Esophagus muscularis mucosa (tissue), 4 donors: ENCODE measurements at places on chromosomes 3 and 15.

- no peaks in the 10 kb centered on the region for H3K36me3 ChIP-seq
- no peak for DNase-seq
- no peaks in the 10 kb centered on the region for H3K4me1 ChIP-seq
- H3K4me3 ChIP-seq, result no peak overlapping the region
- H3K27me3 ChIP-seq, result no peaks in the 10 kb centered on the region
Measured at GRCh38 chr3:89455240-89455639, 347.8 kb downstream of the EPHA3 start.

DNA sequence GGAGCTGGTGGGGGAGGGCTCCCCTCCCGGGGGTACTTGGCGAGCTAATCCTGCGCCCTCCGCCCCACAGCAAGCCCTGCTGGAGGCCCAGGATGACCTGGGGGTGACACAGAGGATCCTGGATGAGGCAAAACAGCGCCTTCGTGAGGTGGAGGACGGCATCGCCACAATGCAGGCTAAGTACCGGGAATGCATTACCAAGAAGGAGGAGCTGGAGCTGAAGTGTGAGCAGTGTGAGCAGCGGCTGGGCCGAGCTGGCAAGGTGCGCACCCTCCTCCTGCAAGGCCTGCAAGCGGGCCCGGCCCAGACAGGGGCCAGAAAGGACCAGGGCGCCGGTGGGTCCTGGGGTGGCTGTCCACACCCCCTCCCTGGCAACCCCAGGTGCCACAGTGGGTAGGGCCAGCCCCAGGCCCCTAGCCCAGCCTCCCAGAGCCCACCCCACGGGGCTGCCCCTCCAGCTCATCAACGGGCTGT, 56.5 kb downstream of the SEMA3G start:
- no peaks in the 10 kb centered on the region for H3K4me1 ChIP-seq
- H3K4me3 ChIP-seq, result no peak overlapping the region
- no peak overlapping the region for H3K27ac ChIP-seq
- H3K27me3 ChIP-seq, result no peaks in the 10 kb centered on the region

DNA sequence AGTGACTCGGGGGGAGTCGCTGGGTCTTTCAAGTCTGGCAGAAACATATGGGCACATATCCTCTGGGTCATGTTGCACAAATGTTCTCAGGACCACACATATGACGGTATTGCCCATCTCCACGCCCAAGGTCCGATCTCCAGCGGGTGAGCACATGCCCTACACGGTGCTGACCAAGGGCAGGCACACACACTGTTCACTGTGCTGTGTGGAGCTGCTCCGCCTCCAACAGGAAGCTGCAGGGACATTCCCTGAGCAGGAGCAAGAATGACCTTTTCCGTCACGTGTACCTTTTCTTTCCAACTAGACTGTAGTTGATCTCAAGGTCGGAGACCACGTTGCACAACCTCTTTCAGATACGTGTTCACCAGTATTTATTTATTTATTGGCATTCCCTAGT, 41.7 kb upstream of the B3GNT5 start:
- H3K4me1 ChIP-seq, result no peaks in the 10 kb centered on the region
- H3K27ac ChIP-seq, result no peak overlapping the region
- no peak overlapping the region for H3K4me3 ChIP-seq
- H3K36me3 ChIP-seq, result no peaks in the 10 kb centered on the region
- H3K27me3 ChIP-seq, result no peaks in the 10 kb centered on the region
- DNase-seq, result no peak

DNA sequence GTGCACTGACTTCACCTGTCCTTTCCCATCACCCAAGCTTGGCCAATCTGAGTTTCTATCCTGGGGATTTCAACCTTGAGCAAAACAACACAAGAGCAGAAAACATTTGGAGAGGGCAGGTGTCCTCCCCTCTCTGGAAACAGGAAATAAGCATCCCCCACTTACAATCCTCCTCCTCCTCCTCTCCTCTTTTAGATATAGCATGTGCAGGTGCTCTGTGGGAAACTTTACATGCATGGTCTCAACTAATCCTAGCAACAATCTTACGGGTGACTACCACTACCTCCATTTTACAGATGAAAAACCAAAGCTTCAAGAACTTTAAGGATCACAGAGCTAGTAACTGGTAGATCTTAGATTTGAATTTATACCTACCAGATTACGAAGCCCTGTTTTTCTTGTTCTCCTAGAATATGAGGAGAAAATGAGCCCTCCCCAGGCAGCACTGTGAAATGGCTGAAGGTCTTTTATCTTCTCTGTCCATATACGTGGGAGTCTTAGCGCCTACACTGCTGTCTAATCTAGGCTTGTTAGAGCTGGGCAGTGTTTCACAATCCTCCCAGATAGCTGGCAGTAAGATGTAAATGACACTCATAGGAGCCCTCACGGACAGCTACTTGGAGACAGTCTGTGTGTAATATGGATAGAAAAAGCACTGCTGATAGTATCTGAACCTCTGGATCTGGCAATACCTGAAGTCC, 301.2 kb upstream of the PROK2 start:
- DNase-seq, result no peak
- H3K4me1 ChIP-seq, result peaks cover 4% of the 10 kb centered on the region
- no peak overlapping the region for H3K27ac ChIP-seq
- no peak overlapping the region for H3K4me3 ChIP-seq
- H3K27me3 ChIP-seq, result no peaks in the 10 kb centered on the region

DNA sequence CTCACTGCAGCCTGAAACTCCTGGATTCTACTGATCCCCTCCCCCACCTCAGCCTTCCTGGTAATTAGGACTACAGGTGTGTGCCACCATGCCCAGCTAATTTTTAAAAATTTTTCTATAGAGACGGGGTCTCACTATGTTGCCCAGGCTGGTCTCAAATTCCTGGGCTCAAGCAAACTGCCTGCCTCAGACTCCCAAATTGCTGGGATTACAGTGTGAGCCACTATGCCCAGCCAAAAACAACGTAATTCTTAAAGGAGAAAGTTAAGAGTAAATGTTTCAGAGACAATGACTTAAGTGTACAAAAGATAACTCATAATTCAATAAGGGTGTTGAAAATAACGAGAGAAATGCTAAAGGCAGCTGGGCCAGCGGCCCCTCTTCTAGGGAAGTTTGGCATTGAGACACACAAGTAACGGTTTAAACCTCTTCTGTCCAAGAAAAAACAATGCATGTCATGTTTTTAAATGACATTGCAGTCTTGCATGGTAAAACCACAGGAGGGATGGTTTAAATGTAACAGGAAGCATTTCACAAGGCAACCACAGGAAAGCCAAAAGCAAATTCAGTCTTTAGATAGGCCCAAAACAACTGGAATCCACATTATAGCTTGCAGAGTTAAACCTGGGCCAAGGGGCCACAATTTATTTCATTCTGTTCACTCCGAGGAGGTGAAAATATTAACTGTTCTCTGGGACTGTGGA, 5.1 kb downstream of the PROK2 start:
- H3K4me3 ChIP-seq, result no peak overlapping the region
- H3K36me3 ChIP-seq, result no peaks in the 10 kb centered on the region
- peaks cover 93% of the 10 kb centered on the region for H3K27me3 ChIP-seq
- peak; percentile 64 for DNase-seq

GRCh38 chr3:135633078-135633477, 332.4 kb upstream of the PPP2R3A start:
- no peak overlapping the region for H3K4me3 ChIP-seq
- H3K4me1 ChIP-seq, result no peaks in the 10 kb centered on the region
- no peaks in the 10 kb centered on the region for H3K27me3 ChIP-seq
- H3K36me3 ChIP-seq, result no peaks in the 10 kb centered on the region

- H3K27me3 ChIP-seq, result no peaks in the 10 kb centered on the region
- no peak for DNase-seq
- H3K27ac ChIP-seq, result no peak overlapping the region
- no peaks in the 10 kb centered on the region for H3K36me3 ChIP-seq
Measured at GRCh38 chr15:58110999-58111717, 27.0 kb upstream of the AQP9 start.

- DNase-seq, result no peak
- H3K27ac ChIP-seq, result peak overlapping the region; percentile 98
- H3K36me3 ChIP-seq, result no peaks in the 10 kb centered on the region
- peak overlapping the region; percentile 79 for H3K4me3 ChIP-seq
- no peaks in the 10 kb centered on the region for H3K27me3 ChIP-seq
Measured at GRCh38 chr3:187746442-187747281, 1.4 kb upstream of the BCL6 start.

GRCh38 chr15:94186770-94187331, 44.5 kb upstream of the MCTP2 start:
- H3K4me3 ChIP-seq, result no peak overlapping the region
- H3K36me3 ChIP-seq, result no peaks in the 10 kb centered on the region
- H3K27me3 ChIP-seq, result no peaks in the 10 kb centered on the region
- no peak for DNase-seq

GRCh38 chr15:39976291-39977274, 42.7 kb downstream of the EIF2AK4 start:
- peak overlapping the region; percentile 61 for H3K4me3 ChIP-seq
- H3K36me3 ChIP-seq, result peaks cover 24% of the 10 kb centered on the region
- H3K4me1 ChIP-seq, result peaks cover 10% of the 10 kb centered on the region
- H3K27ac ChIP-seq, result peak overlapping the region; percentile 73
- no peak for DNase-seq
- H3K27me3 ChIP-seq, result no peaks in the 10 kb centered on the region

DNA sequence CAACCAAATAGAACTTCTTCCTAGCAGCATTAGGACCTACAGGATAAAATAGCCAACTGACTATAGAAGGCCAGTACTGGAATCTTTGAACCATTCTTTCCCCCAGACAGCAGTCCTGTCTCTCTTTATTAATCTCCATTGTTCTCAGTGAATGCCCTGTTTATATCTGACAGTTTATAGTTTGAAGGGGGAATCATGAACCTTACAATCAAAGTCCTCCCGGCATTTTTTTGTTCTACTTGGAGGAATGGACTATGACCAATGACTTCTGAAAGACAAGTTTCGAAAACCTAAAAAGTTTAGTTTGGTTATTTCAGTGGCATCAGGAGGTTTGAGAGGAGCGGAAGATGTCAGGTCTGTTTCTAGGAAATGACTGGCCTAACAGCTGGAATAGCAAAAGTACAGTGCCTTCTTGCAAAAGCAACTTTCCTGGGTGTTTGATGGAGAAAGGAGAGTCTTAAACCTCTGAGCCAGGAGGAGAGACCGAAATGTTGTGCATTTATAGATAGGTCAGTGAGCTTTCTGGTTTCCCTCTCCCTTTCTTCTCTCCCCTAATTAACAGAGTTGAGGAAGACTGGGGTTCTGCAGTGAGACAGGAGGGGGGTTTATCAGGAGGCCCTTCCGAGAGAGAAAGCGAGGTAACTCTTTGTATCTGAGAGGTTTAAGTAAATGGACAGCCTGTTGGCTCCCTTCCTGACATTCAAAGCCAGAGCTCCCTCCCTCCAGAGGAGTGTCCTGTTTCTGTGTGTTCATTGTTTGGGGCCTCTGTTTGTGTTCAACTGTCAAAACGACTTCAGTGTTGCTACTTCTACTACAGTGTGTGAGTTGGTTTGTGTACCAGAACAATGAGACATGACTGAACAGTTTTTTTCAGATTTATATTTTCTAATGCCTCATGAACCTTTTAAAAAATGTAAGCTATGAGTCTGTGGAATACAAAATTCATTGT, 383.0 kb upstream of the RARB start:
- H3K4me1 ChIP-seq, result peaks cover 33% of the 10 kb centered on the region
- peak overlapping the region; percentile 43 for H3K27ac ChIP-seq
- H3K27me3 ChIP-seq, result no peaks in the 10 kb centered on the region
- H3K4me3 ChIP-seq, result no peak overlapping the region
- no peaks in the 10 kb centered on the region for H3K36me3 ChIP-seq

- no peak for DNase-seq
- H3K27me3 ChIP-seq, result no peaks in the 10 kb centered on the region
- H3K27ac ChIP-seq, result no peak overlapping the region
- no peak overlapping the region for H3K4me3 ChIP-seq
- no peaks in the 10 kb centered on the region for H3K4me1 ChIP-seq
Measured at GRCh38 chr3:166453478-166453877, 616.3 kb upstream of the BCHE start.

- no peaks in the 10 kb centered on the region for H3K27me3 ChIP-seq
- no peak overlapping the region for H3K27ac ChIP-seq
- DNase-seq, result no peak
- H3K4me1 ChIP-seq, result peaks cover 5% of the 10 kb centered on the region
Measured at GRCh38 chr3:63990733-63991132, 32.6 kb downstream of the PSMD6 start.

DNA sequence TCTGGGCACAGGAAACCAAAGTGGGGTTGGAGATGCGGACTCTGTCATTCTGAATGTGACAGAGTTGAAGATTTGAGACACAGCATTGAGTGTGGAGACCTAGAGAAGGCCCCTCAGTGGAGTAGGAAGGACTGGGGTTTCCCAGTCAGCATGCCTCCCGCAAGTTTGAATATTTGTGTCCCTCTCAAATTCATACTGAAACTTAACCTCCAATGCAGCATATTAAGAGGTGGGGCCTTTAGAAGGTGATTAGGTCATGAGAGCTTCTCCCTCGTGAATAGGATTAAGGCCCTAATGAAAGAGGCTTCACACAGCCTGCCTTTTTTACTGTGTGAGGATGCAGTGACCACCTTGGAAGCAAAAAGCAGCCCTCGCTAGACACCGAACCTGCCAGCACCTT, 8.0 kb downstream of the HDDC3 start:
- peaks cover 12% of the 10 kb centered on the region for H3K36me3 ChIP-seq
- no peak overlapping the region for H3K27ac ChIP-seq
- H3K4me1 ChIP-seq, result peaks cover 4% of the 10 kb centered on the region
- no peaks in the 10 kb centered on the region for H3K27me3 ChIP-seq

GRCh38 chr3:123719862-123720453, 135.1 kb upstream of the HACD2 start:
- no peaks in the 10 kb centered on the region for H3K27me3 ChIP-seq
- H3K4me3 ChIP-seq, result no peak overlapping the region
- peak overlapping the region; percentile 86 for H3K27ac ChIP-seq
- H3K36me3 ChIP-seq, result no peaks in the 10 kb centered on the region

- H3K4me3 ChIP-seq, result no peak overlapping the region
- no peaks in the 10 kb centered on the region for H3K27me3 ChIP-seq
- no peaks in the 10 kb centered on the region for H3K36me3 ChIP-seq
- H3K27ac ChIP-seq, result no peak overlapping the region
Measured at GRCh38 chr15:36742696-36743095, 163.3 kb downstream of the CDIN1 start.

- peaks cover 7% of the 10 kb centered on the region for H3K36me3 ChIP-seq
- H3K4me3 ChIP-seq, result no peak overlapping the region
- H3K4me1 ChIP-seq, result peaks cover 12% of the 10 kb centered on the region
- no peak for DNase-seq
Measured at GRCh38 chr15:48777645-48778330, 33.1 kb downstream of the CEP152 start.

DNA sequence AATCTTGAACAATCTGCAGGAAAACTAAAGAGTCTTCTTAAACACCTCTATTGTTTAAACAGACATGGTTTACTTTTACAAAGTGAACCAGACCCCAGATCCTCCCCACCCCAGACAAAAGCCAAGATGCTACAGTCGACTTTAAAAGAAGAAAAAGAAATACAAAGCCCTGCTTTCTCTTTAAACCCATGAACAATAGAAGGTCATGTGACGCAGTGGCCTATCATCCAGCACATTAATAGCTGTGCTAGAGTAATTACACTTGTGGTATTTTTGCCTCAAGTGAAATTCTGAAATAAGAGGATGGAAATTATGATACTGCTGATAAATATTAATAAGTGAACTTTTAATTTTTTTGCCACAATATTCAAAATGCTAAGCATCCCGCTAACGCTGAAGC, 613.4 kb downstream of the FOXP1 start:
- H3K4me1 ChIP-seq, result peaks cover 88% of the 10 kb centered on the region
- H3K4me3 ChIP-seq, result no peak overlapping the region
- peak overlapping the region; percentile 40 for H3K27ac ChIP-seq
- H3K36me3 ChIP-seq, result peaks cover 90% of the 10 kb centered on the region
